ENCODE measurements at places on chromosomes 7 and 10. TPM values are rescaled to one million over a fixed set of nuclear protein-coding genes. Genes with fewer than 3 reads are reported as not detected.

Gene AGAP4
- total RNA-seq: 11.6 TPM

Gene ATP5MK
- 138 TPM for total RNA-seq

Gene TRIM74
- not detected for total RNA-seq

Gene WAPL
- 55.2 TPM for total RNA-seq

DNA sequence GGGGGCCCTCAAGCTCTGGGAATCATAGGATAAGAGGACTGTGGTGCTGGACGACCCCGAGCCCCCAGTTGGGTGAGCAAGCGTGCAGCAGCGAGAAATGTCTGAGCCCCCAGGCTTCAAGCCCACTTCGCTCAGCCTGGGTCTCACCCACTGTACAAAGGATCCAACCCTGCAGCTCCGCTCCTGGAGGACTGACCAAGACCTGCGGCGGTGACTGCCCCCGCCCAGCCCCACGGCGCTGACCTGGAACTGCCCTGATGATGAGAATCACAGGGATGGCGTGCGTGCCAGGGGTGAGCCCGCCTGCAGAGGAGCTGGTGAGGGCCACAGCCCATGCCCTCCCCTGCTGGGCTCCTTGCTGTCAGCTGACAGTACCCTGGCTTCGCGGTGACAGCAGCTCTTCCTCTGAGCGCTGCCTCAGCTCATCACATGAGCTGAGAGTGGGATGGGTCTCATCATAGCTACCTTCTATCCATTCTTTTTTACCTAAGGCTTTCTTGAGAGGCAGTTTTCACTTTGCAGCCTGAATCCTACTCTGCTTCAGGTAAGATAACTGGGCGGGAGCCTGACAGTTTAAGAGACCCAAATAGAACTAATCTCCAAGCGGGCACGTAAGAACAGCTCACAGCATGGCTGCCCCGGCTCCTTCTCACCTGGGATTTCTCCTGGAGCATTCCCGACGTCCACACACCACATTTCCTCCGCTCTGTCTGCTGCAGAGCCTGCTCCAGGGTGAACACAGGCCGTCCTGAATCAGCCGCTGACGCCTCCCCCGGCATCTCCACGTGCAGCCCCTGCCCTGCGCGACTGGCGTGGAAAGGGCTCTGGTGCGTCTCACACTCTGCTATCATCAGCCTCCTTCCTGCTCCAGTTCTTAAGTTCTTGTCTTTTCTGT is 329.9 kb downstream of the PTPRN2 start:
- H3K27ac ChIP-seq: no peak overlapping the region
- no peaks in the 10 kb centered on the region for H3K4me1 ChIP-seq
- no peaks in the 10 kb centered on the region for H3K36me3 ChIP-seq
- no peak overlapping the region for H3K4me3 ChIP-seq
- no peak for DNase-seq

Gene STEAP1B
- not detected for total RNA-seq
